ENCODE measurements at places on chromosomes 4 and X.
A peak's percentile ranks its signal among the peaks of the same experiment; 100 is the strongest.

DNA sequence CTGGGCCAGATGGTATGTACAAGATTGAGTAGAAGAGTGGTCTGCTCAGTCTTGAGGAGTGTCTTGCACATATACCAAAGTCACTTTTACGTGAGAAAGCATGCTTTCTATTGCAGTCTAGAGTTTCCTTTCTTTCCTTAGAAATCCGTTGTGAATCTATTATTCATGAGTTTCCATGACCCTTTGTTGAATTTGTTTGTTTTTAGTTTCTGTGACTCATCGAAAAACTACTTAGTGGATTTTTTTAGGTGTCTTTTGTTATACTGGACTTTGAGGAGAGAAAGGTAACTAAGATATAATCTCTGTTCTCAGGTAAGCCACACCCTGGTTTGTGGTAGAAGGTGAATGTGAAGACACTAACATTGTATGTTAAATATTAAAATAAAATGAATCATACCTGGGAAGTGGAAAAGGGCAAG, 23.0 kb downstream of the GALNT7 start:
- no peak for DNase-seq

GRCh38 chrX:82658492-82658891, 849.6 kb upstream of the POU3F4 start:
- DNase-seq, result no peak

GRCh38 chrX:47480576-47480975, 2.4 kb downstream of the ZNF41 start:
- DNase-seq, result no peak

DNA sequence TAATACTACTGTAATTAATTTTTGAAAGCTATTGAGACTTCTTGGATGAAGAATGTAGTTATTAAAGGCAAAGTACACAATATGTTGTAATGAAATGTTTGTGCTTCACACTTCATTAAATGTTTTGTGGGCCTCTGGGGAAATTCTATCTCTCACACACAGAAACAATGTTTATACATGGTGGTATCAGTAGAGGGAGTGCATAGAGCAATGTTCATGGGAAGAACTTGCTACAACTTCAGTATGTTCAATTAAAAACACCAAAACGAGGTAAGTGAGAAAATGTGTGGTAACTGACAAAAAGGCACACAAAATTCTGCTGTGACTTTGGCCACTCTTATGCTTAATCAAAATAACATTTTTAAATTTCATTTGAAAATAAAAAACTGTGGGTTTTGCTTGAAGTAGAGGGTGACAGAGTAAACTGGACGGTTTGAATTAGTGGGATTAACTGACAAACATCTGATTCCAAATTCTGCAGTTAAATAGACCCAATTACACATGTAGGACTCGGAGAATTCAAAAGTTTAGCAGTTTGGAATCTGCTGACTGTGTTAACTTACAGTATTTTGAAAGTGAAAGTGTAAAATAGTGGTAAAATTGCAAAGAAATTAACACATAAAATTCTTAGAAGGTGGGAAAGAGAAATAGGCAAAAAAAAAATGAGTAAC, 111.4 kb upstream of the TTC29 start:
- DNase-seq, result no peak

DNA sequence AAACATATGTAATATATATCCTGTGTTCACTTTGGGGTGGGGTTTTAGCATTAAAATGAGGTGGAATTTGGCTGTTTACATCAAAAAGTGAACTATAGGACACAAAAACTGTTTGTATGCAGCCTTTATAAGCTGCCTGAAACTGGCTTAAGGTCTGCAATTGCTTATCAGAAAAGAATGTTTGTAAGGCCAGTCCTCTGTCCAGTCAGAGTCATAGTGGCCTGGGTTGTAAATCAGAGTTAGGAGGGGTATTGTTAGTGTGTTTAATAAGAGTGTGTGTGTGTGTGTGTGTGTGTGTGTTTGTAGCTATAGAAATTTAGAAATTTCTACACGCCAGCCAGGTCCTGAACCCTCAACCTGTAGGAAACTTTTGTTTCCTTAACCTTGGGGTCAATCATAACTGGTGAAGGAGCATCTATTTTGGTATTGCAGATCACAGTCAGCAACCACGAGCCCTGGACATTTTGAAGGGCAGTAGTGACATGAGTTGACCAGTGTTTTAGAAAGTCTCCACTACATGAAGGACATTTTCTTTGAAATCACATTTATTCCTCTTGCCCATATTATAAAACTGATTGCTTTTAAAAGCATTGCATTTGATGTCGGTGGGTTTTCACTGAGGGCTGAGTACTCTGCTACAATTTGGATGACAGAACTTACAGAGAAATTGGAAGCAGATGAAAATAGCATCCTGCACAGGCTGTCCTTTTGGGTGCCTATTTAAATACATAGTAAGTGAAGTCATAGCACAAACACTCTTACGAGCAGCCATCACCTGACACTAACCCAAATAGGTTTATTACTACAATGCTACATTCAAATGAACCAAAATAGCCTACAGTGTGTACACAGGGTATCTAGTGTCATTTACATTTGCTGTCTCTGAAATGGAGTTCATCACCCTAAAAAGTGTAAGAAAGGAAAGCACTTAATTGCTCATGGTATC, 11.2 kb upstream of the TMEM154 start:
- DNase-seq, result no peak

DNA sequence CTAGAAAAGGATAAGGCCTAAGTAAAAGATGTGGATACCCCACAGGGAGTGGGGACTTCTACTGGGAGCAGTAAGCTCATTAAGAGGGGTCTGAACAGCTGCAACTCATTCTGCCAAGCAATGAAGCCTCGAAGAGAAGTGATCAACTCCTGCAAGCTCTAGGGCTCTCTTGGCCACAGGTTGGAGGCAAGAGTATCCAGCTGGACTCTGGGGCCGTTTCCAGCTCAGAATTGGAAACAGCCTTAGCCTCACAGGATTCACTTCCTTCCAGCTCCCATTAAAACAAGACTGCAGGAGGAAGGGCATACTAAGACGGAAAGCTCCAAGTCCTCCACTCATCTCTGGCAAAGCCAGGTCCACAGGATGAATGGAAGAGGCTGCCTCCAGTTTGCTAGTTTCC, 126.3 kb downstream of the ATG4A start:
- no peak for DNase-seq

DNA sequence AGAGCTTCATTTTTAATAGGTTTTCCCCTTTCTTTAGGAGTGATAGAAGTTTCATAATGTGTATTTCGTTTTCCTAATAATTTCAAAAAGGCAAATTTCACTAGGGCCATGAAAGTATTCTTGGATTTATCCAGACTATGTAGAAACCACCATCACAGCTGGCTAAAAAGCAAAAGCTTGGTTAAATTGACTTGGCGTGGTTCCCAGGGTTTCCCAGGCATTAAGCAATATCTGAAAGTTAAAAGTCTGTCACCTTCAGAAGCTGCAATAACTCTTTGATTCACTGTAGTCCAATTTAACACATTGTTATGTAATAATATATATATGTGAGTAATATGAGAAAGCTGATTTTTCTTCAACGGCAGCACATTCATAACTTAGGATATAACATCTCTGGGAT, 38.3 kb downstream of the NDNF start:
- DNase-seq, result no peak

DNA sequence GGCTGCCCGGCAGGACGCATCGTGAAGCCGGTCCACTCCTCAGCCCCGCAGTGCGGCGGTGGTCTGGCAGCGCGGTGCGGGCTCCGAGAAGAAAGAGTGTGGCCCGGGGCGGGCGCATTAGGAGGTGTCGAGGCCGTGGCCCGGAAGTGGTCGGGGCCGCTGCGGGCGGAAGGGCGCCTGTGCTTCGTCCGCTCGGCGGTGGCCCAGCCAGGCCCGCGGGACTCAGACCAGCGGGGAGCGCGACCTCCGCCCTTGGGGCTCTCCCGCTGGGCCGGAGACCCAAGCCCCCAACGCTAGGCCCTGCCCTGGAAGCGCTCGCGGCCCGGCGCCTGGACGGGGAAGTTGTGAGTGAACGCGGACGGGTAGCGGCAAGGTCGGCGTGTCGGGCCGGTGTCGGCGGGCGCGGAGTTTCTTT, 60.0 kb downstream of the HS3ST1 start:
- no peak for DNase-seq

DNA sequence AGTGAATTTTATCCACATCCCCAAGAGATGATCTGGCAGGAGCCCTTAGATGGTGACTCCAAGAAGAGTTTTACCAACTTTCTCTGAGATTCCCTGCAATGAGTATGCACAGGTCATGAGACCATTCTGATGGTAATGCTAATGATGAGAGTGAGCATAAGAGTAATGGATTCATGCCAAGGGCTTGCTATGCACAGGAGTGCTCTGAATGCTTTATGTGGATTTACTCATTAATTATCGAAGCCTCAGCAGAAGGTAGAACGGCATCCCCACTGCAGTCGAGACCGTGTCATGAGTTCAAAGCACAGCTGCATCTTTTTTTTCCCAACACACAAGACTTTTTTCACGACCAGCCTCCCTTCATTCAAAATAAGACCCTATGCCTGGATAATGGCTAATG, 355.0 kb downstream of the RAB28 start:
- no peak for DNase-seq

- no peak for DNase-seq
These were observed 190.0 kb upstream of the AR start for GRCh38 chrX:67353651-67354370.

DNA sequence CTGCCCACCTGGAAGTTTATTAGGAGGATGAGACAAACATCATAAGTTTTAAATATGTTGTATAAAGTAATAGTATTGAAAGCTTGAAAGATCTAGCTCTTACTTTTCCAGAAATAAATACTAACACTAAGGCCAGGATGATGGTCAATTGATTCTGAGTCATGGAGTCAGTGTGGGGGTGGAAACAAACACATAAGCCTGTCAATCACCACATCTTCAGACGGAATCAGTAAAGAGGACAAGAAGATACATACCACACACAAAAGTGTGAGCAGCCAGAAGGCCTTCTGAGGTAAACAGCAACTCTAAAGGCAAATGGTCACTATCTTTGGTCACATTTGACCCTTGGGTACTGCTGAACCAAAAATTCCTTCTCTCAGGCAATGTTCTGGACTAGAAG, 365.0 kb upstream of the RASGEF1B start:
- no peak for DNase-seq

GRCh38 chr4:95591278-95591677, 42.5 kb upstream of the UNC5C start:
- DNase-seq, result no peak

- no peak for DNase-seq
These were observed 308.1 kb upstream of the PPARGC1A start for GRCh38 chr4:24197955-24198354.

DNA sequence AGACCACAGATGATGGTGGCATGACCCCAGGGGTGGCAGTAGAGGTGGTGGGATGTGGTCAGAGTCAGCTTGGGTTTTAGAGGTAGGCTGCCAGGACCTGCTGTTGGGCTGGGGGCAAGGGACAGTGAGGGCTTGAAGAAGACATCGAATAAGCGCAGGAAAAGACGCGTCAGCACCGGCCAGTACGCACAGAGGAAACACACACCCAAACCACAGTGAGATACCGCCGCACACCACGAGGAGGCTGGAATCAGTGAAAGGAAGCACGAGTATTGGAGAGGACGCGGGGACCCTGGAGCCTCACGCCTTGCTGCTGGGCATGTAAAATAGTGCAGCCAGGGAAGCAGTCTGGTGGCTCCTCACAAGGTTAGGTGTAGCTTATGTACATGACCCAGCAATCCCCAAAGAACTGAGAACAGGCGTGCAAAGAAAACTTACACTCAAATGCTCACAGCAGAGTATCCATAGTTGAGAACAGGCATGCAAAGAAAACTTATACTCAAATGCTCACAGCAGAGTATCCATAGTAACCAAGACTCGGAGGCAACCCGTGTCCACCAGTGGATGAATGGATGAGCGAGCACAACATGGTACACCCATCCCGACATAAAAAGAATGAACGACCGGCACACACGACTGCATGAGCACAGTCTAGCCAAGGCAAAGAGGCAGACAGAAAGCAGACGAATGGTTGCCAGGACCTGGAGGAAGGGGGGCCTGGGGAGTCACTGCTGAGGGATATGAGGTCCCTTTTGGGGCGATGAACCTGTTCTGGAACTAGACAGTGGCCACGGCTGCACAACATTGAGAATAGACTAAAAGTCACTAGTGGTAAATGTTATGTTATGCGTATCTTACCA, 13.3 kb downstream of the PDZD4 start:
- no peak for DNase-seq

GRCh38 chrX:43589735-43590134, 66.4 kb upstream of the MAOA start:
- no peak for DNase-seq

DNA sequence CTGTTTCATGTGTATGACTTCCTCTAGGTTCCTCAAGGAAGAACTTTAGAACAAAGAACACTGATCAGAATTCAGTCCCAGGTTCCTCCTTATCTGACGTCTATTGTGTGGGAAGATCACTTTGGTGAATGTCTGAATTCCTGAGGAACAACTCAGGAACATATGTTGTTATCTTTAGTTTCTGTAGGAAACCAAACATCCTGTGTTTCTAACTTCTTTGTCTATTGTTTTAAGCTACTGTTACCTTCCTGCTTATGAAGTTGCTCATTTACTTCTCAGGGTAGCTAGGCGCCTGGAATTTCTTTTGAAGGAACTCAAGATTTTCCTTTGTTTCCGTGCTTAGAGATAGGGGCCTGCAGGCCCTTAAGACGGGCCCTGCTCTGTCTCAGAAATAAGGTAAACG, 46.2 kb downstream of the MAGEB5 start:
- DNase-seq, result peak; percentile 49

- no peak for DNase-seq
These were observed 39.2 kb upstream of the MSX1 start for GRCh38 chr4:4820261-4820660.

DNA sequence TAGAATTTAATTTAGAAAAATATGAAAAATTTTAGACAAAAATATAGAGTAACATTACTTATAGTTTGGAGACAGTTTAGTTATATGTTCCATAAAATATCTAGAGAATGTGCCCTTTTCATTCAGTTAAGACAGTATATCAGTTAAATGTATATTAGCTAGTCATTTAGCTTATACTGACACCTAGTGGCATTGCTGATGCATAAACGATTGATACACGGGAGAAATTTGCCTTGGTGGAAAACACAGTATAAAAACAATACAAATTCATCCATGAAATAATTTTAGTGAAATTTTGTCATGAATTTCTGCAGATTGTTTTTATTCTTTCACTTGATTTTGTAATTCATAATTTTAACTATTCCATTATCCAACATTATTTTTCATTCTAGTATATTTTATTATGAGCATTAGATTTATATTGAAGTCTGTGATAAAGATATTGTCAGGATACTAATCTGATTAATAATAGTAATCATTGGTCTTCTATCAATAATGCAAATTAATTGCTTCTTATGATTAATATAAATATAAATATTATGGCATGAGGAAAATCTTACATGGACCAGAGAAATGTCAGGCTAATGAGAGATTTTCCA, 219.0 kb downstream of the TLL1 start:
- DNase-seq, result no peak

- no peak for DNase-seq
These were observed 21.8 kb upstream of the BBS12 start for GRCh38 chr4:122710434-122711308.
